Ecto neural progenitor cell (in vitro differentiated cells): ENCODE measurements at places on chromosomes 3 and 15.

DNA sequence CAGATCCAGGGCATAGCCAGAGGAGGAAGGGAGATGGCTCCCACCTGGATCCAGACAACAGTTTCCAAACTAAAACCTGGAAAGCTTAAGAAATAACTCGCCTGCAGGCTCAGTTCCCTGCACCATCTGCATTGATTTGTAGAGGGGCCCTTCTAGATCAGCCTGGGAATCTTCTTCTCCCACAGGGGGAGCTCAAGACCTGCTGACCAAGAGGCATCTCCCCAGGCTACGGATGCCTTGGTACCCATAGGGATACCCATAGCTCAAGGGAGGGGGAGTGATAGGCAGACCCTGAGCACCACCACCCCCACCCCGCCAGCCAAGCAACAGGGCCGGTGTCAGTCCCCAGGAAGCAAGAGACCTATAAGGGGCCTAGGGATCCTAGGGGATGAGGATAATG lies 28.0 kb upstream of the DCLK3 start:
- DNase-seq: peak; percentile 65

DNA sequence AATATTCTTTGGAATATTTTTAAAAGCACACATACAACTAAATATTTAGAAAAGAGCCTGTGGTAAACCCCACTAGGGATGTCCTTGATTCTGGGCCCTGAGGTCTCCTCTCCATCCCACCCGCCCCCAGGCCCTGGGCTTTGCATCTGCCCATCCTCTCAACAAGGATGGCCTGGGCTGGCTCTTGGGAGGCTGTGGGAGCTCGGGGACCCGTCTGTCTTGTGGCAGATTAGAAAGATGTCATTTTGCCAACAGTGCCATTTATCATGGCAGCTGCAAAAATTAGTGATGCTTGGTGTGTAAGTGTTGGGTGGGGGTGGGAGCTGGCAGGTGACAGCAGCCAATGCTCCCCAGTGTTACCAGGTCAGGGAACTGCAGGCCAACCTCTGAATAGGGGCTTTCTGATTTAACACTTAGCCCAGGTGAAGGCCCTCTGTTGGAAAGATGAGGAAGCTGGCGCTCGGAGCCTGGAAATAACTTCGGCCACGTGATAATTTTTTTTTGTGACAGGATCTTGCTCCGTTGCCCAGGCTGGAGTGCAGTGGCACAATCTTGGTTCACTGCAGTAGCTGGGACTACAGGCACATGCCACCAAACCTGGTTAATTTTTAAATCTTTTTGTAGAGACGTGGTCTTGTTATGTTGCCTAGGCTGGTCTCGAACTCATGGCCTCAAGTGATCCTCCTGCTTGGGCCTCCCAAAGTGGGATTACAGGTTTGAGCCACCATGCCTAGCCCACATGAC lies 16.9 kb upstream of the CSPG4 start:
- DNase-seq: no peak

DNA sequence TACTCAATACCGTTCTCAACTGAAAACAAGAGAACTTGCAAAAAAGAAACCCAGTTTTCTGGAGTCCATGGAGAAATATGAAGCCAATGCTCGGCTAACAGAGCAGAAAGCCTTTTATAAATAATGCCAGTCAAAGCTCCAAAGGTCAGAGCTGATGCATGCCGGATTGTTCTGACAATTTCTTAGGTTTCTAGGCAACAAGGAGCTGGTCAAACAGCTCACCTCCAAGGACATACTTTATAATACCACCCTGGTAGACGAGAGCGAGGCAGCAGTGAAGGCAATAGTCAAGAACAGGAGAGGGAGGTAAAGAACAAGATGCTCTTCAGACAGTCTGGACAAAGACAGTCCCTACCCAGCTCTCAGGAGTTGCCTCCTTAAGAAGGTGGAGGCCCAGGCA lies 111.1 kb downstream of the UBE3A start:
- DNase-seq: no peak

- no peak for DNase-seq
These were observed 15.6 kb downstream of the FAH start for GRCh38 chr15:80168421-80168820.

DNA sequence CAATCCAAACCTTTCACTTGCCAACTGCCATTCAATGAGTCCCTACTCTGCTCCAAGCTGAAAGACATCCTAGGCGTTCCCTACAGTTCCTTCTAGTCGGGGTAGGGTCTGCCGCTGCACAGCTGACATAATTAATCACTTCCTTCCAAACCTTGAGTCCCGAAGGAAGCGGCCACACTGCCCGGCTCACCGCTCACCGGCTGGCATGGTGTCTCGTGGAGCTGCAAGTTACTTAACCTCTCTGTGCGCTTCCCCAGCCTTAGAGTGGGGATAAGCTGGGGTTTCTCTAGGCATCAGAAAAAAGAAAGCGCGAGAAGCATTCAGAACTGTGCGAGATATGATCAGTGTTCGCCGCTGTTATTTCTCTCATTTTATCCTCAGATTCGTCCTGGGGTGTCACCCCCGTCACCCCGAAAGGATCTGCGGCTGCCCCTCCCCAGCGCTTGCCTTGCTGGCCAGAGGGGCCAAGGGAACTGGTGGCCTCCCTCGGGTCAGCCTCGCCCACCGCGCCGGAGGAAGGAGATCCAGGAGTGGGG lies 748 bp downstream of the MRPS25 start:
- peak; percentile 53 for DNase-seq

GRCh38 chr3:38152609-38153008 lies 12.7 kb upstream of the OXSR1 start:
- DNase-seq: peak; percentile 16

DNA sequence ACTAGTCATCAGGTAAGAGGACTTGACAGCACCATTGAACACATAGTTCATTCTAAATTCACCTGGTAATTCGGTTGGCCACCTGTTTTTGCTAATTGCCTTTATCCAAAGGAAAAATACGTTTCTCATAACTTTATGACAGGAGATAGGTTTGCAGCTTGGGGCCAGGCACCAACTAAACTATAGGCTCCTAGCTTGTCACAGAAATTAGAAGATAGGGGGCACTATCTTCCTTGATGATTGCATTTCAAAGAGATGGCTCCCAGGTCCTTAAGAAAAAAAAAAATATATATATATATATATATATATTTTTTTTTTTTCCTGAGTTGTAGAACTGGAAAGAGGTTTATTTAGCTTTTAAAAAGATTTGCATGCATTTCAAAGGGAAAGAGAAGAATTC lies 563.6 kb downstream of the NAALADL2 start:
- no peak for DNase-seq

DNA sequence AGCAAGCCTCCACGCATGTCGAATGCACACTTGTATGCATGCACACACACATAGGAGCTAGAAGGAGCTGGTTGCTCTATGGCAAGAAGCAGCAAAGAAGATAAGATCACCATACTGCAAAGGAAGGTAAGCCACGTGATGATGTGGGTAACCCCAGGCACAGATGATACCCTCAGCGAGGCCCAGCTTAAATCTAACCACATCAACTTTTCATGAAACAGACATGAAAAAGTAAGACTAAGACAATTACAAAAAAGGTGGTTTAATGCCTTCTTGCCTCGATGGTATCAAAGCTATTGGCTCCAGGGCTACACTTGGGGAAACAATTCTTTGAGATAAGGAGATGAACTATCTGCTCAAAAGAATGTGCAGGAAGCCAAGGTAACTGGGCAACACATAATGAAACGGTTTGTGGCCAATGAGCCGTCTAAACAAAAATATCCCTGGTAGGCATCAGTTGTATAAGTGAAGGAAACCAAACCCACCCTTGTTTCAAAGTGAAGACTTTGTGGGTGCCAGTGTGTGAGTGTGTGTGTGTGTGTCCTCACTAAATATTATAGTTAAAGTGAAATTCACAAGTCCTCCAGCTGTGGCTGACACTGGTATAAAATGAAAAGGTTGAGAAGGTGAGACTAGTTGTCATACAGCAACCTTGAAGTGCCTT lies 365.7 kb upstream of the ICE2 start:
- DNase-seq: no peak

- no peak for DNase-seq
These were observed 29.5 kb upstream of the SNRK start for GRCh38 chr3:43256714-43257461.

- DNase-seq: no peak
These were observed 19.2 kb downstream of the ALS2CL start for GRCh38 chr3:46674031-46674845.

DNA sequence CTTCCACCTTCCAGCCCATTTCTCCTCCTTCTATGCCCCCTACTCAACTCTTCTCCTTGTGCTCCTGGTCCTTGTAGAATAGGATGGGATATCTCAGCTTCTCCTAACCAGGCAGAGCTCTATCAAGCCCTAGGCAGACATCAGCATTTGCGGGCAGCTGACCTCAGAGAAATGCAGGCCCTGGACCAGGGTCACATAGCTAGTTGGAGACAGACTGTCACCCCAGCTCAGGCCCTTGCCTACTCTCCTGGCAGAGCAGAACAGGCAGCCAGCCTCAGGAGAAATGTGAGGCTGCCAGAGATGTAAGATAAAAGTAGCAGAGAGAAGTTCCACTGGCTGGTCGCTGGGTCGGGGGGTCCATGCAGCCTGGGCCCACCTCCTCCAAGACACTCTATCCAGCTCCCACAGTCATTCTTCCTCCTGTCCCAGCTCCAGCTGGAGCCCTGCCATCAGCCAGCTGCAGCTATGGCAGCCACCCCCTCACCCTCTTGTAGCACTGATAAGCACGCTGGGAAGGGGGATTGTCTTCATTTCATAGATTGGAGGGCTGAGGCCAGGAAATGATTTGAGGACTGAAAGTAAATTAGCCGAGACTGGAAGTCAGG lies 4.0 kb downstream of the CYP8B1 start:
- peak; percentile 13 for DNase-seq

DNA sequence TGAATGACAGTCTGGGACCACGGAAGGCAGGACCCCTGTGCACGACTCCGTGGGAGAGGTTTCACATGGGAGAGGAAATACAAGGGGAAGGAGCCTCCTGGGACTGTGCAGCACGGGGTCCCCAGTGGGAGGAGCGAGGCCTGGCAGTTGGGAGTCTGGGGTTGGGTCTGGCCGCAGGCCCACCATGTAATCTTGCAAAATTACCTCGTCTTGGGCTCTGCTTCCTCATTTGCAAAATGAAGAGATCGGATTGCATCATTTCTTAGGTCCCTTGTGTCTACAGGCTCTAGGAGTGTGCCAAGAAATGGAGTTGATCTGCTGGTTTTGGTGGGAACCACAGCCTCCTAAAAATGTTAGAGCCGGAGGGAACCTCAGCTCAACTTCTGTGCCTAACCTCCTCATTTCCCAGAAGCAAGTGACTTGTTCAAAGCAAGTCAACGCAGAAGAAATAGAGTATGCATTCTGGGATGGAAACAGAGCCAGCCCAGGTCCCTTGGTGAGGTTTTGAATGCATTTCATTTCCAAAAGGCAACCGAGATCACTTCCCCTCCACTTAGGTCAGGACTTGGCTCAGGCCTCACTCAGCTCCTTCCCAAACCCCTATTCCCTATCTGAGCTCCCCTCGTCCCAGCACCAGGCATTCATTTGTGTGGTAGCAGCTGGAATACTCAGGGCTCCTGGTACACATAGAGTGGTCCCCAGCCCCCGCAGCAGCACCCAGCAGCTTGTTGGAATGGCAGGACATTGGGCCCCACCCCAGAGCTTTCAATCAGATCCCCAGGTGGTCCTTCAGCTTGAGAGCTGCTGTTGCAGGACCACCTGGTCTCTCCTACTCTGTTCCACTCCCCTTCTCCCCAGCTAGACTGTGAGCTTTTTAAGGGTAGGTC lies 267.7 kb downstream of the XXYLT1 start:
- peak; percentile 32 for DNase-seq

DNA sequence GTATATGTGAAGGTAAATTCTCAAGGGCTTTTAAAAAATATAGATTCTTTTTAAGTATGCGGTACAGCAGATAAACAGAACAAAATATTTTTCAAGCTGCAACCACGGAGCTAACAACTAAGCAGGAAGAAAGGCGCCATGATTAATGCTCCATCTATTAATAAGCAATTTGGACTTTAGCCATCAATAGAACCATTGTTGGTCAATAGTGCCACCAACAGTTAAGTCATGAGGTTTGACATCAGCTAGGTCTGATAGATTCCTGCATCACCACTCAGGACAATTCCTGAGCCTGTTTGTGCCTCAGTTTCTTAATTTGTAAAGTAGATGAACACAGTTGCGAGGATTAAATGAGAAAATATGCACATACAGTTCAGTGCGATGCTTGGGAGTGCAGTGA lies 65.1 kb upstream of the FAM3D start:
- no peak for DNase-seq

DNA sequence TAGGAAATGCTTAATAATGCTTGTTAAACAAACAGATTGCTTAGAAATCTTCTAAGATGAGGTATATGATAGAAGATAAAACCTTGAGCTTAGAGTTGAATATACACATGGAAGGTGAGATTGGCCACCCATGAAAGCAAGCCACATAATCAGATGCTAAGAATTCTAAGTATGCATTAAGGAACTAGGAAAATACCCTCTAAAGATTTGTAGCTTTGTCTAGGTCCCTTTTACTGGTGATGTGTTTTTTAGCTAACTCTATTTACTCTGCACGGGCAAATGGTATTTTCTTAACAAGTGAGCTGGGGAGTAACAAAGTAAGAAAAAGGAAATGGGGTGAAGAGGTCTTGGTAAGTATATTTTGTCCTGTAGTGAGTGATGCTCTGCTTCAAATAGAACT lies 310.3 kb downstream of the OXSM start:
- DNase-seq: no peak

DNA sequence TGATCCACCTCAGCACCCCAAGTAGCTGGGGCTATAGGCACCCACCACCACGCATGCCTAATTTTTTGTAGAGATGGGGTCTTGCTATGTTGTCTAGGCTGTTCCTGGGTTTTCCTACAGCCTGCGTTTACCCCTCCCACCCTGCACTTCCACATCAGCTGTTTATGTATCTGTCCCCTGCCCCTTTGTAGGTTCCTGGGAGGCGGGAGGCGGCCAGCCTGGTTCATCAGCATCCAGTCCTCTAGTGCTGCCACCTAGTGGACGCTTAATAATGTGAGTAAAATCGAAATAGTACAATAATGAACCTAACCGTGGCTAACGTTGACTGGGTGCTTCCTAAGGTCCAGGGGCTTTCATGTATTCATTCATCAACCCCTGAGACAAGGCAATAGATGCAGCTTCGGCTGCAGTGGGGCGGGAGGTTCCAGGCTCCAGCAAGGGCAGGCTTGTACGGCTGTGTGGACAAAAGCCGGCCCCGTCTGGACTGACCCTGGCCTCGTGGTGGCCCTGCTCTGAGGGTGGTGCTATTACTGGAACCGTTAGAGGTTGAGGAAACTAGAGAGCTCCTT lies 1.2 kb upstream of the LCTL start:
- DNase-seq: peak; percentile 84

DNA sequence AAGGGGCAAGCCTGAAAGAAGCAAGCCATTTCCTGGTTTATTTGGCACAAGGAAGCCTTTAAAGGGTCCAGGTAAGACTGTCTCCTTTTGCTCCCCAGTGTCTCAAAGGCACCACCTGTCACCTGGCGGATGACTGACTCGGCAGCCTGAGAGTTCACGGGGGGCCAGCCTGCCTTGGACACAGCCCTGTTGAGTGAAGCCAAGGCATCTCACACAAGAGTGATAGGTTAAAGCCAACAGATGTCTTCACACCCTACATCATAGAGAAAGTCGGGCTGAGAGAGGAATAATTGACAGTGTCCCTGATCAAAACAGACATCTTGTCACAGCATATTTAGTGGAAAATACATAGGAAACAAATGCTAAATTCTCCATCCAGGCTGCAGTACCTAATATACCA lies 28.2 kb upstream of the LIPC start:
- no peak for DNase-seq
